Stimulated activated CD8-positive, alpha-beta memory T cell treated with anti-CD3 and anti-CD28 coated beads, Interleukin-7, amount 100 ng/mL, for 24 hours (primary cell): ENCODE measurements at places on chromosomes 2 and 18.

- no peak for DNase-seq
These were observed 119.3 kb downstream of the SETBP1 start for GRCh38 chr18:44799907-44800421.

DNA sequence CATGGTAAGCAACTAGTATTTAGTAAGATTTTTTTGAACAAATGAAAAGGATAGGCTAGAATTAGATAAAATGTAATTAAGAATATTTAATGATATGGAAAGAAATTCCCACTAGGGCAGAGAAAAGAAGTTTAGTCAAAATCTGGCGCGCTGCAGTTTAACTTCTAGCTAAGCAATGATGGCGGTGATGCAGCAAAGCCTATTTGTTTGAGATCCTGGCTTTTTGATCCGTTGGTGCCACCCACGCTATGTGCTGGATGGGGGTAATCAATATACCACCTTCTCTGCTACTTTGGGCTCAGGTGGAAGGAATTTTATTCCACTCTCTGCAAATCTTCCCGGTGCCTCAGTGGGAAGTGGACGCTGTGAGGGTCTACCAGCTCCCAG, 421 bp upstream of the FAM171B start:
- DNase-seq, result no peak

DNA sequence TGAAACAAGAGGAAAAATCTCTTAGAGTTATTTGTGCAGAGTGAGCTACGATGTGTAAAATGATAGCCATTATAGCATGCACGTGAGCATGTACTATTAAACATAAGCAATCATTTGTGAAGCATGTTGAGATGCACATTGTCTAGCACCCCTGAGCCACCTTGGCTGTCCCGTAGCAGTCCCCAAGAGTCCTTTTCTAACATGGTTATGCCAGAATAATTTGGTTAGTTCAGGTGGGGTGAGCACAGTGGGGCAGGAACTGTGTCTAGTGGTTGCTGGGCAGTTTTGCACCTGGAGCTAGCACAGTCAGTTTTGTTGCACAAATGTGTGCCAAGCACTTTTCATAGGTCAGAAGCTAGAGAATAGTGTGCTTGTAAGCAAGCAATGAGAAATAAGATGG, 809.8 kb downstream of the RNF144A start:
- DNase-seq, result no peak

GRCh38 chr18:47899107-47899840, 31.2 kb downstream of the SMAD2 start:
- DNase-seq, result no peak

GRCh38 chr2:10438688-10439087, 9.4 kb downstream of the ODC1 start:
- no peak for DNase-seq

DNA sequence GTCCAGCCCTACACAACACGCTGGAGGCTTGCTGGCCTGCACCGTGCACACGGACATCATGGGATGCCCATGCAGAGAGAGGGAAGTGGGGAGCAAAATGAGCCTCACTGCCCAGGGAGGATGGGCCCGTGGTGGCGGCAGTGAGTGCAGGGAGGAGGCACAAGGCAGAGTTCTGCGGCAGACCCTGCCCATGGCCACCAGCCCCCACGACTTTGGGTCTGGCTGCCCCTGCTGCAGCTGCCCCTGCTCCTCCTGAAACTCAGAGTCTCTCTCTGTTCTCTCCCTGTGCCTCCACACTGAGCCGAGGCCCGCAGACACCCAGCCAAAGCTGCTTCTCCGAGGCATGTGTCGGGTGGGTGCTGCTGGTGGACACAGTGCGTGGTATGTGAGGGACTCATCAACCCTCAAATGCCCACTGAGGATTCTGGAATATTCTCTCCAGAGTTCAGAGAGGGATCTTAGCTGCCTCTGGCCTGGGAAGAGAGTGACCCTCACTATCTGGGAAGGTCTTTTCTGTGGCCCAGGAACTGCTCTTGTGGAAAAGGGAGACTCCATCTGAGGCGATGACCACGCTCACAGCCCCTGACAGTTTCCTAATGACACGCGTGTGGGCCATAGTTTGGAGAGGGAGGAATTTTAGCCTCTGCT, 45.1 kb upstream of the HPCAL1 start:
- DNase-seq, result no peak

DNA sequence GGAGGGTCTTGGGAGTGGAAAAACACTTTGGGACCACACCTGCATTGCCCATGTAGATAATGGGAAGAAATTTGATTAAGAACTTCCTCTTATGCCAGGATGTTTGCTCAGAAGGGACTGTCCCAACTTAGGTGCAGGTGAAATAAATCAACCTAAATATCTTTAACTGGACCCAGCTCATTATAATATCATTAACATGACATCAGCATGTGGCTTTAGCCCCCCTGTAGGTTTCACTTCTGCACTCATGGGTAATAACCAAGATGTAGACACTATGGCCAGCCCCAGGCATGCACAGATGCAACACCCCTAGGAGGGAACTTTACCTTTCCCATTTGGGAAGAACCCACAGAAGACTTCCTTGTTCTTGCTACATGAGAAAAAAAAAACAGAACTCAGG, 227.4 kb upstream of the ZNF804A start:
- DNase-seq, result no peak

GRCh38 chr2:216308576-216308975, 63.7 kb downstream of the MARCHF4 start:
- DNase-seq, result no peak

- DNase-seq, result no peak
These were observed 1.6 kb upstream of the SFTPB start for GRCh38 chr2:85669549-85669948.

DNA sequence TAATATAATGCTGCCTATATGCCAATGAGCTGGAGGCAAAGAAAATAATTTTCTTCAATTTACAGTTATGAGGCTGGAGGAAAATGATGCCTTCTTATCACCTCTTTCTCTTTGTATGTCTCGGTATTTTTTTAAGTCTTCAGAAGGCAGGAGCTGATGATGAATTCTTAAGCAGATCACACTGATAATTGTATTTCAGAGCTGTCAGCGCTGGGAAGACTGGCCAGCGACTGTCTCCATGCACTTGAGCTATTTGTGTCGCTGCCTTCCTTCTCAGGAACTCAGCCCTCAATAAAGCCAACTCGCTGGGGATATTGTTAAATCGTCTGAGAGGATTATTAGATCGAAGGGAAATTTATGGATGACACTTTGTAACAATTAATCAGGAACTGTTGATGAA, 40.3 kb downstream of the PTGR3 start:
- DNase-seq, result no peak

DNA sequence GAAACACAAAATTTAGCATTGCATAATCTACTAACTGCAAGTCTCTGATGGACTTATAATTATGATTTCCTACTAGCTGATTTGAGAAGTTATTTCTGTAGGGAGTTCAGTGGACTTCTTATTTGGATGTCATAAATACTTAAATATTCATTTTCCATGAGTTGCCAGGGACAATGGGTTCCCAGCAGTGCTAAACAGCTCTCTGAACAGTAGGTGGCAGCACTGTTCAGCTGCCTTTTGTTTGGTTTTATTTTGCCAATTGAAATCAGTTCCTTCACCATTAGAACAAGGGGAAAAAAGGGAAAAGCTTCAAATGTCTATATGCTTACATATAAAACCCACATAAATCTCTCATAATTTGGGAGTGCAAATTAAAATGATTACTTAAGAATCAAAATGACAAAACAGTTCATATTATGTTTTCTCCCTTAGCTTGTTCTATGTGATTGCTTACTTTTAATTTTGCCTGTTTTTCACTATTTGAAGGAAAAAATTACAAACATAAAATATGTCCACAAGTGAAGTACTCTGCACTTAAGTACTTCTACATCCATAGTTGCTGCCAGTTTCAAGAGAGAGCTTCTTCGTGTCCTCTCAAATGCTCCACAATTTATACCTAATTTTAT, 898.9 kb downstream of the CPS1 start:
- DNase-seq, result no peak

- DNase-seq, result no peak
These were observed 20.4 kb downstream of the IFIH1 start for GRCh38 chr2:162297925-162298552.

GRCh38 chr2:158598862-158599517, 142.2 kb downstream of the PKP4 start:
- DNase-seq, result no peak

GRCh38 chr18:35444636-35445035, 53.1 kb downstream of the INO80C start:
- DNase-seq, result no peak

DNA sequence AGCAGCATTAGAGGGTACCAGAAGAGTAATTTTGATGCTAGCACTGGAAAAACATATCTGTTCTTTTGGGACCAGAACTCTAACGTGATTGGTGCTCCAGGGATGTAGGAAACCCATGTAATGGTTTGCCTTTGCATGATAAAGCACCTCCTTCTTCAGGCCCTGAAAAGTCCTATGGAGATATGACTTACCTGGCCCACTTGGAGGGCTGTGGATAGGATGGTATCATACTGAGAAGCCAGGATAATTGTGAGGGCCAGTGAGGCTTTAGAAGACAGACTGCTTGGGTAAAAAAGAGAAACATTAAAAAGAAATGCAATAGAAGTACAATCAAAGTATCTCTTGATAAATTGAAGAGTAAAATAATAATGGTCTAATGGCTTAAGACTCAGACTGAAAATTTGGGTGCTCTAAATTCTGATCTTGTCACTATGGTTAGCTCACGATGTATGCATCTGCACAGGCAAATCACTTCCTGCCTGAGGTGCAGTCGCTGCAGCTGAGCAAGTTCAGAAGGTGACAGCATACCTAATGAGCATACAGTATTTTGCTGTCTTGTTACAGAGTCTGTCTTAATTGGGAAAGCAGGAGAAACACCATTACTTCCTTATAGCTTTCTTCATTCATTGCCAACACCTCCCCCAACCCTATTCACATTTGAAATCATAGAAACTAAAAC, 371.5 kb downstream of the NUP35 start:
- DNase-seq, result no peak

DNA sequence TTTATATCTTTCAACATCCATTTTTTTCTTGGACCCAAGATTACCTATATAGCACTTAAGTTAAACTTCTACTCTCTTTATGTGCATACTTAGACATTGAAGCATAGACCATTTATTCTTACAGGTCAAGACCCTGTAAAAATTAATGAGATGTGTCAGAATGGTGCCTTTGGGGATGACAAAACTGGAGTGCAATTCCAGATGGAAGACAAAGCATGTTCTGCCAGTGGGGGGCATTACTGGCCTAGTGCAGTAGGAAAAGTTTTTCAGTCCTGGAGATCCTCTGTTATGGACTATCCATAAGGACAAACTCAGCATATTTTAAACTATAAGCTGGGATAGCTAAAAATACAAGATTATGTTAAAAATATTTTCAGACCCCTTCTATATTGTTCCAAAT, 57.8 kb upstream of the MMADHC start:
- no peak for DNase-seq

DNA sequence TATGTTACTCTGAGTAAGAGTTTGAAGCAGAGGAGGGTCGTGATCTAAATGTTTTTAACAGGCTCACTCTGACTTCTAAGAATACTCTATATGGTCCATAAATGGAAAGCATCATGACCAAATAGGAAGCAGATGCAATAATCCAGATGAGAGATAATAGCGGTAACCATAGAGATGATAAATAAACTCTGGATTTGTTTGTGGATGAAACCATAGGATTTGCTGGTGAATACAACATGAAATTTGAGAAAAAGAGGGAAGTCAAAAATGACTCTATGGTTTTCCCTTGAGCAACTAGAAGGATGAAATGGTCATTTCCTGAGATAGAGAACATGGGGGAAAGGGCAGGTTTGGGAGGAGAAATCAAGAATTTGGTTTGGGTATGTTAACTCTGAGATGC, 3.9 kb downstream of the HEATR5B start:
- no peak for DNase-seq

DNA sequence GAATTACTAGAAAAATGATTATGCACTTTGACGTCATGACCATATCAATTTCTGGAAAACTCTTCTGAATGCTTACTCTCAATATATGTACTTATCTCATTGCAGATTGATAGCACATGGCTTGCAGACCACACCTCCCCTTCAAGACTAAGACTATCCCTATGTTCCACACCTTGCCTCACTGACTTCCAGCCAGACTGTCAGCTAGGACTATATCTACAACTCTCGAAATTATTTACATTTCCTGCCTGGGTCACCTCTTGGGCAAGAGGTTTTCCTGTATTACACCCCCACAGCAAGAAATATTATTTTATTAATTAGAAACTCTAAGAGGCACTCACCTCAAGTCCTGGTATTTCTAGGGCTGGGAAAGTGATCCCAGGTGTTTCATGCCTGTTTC, 236.6 kb downstream of the CYRIA start:
- no peak for DNase-seq

DNA sequence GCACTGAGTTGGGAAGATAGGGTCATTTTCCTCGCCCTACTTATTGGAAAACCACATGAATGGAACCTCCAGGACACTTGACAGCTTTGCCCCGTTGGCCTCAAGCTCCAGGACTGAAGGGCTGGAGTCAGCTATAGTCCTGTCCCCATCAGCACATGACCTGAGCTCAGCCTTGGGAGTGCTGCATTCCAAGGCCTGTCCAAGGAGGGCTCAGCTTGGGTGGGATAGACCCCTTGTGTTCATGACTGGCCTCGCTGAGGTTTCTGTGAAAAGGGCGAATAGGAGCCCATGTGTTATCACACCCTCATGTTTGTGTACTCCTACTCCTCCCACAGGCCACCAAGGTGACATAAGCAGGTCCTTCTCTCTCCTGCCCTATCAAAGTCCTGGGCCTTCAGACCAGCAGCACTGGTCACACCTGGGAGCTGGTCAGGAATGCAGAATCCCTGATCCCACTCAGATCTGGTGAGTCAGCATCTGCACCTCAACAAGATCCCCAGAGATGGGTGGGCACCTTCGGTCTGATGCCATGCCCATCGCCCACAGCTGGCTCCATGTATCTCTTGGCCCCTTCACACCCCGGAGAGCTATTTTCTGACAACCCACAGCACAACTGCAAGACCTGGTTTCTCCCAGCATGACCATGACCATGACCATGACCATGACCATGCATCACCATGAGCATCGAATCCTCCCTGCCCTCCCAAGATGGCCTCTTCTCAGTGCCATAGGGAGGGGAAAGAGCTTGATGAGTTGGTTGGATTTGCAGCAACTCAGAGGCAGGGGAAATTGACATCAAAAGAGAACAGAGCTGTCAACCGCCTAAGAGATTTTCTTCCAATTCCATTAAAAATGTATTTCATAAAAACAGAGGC, 83.0 kb upstream of the RAB6C start:
- no peak for DNase-seq

DNA sequence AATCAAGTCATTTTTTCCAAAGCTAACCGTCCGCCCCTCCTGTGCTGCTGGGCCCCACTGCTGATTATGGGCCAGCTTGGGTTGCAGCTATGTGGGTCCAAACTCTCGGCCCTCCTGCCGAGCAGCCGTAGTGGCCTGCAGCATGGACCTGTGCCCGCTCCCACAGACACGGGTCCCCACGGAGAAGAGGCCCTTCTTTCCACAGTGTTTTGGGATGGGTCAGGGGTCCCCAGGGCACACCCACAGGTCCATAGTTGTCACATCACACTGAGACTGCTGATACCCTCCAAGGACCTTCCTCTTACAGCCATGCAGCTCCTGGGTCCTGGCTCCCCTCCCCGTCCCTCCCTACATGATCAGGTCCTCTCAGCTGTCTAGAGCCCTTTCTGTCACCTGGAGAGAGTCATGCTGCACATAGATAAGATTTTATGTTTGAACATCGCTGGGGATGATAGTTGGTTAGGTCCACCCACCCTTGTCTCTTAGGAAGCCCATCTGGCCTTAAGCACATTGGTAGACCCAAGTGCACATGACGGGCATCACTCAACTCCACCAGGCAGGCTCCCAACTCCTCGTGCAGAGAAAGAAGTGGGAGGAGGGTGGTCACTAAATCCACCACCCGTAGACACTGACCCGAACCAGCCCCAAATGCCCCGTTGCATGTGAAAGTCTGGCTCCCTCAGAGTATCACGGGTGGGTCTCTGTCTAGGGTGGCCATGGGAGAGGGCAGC, 17.5 kb downstream of the GPR55 start:
- no peak for DNase-seq
